Esophagus squamous epithelium (tissue), 5 donors: ENCODE measurements at places on chromosomes 1 and 21.

- no peak for DNase-seq
Observed at GRCh38 chr1:92759361-92759760, 25.5 kb downstream of the EVI5 start.

- no peak for DNase-seq
Observed at GRCh38 chr1:162840250-162840839, 20.6 kb downstream of the CCDC190 start.

DNA sequence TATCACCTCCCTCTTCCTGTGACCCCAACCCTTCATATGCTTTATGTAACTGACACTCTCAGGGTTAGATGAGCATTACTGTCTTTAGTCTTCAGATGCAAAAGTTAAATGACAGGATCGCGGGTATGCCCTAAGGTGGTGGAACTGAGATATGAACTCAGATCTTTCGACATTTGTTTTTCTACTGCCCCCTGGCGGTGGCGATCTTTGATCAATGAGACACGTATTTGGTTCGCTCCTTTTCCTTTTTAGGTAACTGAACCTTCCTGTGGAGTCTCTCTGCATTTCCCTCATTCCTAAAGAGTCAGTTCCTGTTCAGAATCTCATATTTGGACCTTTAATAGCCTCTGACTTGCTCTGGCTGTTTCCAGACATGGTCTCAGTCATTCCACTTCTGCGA lies 47.8 kb upstream of the ZP4 start:
- DNase-seq = no peak

GRCh38 chr1:41709331-41709730 lies 209.4 kb downstream of the HIVEP3 start:
- DNase-seq = no peak

GRCh38 chr1:19582318-19582717 lies 61.8 kb upstream of the NBL1 start:
- no peak for DNase-seq
